NCI-H1694 treated with DMSO at 0.1 percent for 48 hours (cell line): ENCODE measurements at places on chromosomes 1 and 21.

DNA sequence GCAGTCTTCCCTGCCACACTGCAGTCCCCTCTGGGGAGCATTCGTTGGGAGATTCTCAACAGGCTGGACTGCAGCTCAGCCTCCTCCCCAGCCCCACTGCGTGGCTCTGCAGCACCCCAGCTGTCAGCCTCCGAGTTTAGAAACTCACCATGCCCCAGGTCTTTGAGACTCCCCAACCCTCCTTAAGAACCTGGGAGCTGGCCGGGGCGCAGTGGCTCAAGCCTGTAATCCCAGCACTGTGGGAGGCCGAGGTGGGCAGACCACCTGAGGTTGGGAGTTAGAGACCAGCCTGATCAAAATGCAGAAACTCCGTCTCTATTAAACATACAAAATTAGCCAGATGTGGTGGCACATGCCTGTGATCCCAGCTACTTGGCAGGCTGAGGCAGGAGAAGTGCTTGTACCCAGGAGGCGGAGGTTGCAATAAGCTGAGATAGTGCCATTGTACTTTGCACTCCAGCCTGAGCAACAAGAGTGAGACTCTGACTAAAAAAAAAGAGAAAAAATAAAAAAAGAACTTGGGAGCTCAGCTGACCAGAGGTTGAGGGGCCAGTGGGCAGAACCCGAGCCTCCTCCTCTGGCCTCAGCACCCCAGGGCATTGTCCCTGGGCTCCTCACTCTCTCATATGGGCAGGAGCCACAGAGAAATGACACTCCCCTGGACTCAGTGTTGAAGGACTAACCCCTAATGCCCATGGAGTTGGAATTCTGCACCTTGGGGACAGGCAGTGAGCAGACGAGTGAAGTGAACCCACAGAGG, 5.6 kb downstream of the OLIG2 start:
- no peak for DNase-seq

- no peak for DNase-seq
Measured at GRCh38 chr1:17120962-17121837, 1.9 kb upstream of the PADI2 start.

DNA sequence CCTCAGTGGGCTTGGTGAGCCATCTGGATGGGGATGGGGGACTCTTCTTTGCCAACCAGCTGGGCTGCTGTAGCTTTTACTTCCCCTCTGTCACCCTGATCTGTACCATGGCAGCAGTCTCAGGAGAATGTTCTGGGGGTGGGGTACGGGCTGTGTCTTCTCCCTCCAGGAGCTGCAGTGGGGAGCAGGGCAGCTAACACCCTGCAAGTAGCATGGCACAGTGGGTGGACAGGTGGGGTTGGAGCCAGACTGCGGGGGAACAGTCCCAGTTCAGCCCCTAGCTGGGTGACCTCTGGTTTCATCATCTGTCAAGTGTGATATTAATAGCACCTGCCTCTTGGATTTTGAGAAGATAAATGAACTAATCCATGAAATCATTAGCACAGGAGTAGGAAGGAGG, 3.1 kb downstream of the NFASC start:
- DNase-seq: peak; percentile 31

DNA sequence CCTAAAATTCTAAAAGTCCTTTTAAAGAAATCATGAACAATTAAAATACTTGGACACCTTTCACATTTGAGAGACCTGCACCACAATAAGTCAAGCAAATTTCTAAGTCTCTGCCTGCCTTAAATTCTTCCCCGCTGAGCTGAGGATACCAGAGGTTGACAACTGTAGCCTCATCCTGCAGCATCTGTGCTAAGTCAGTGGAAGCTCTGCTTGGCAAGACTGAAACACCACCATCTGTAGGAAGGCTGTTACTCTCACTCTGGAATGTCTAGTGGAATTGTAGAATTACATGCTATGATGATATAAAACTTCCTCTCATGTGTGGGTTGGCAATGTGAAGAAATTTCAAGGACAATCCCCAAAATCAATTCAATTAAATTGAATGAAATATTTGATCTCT, 1756.5 kb downstream of the NCAM2 start:
- no peak for DNase-seq

GRCh38 chr1:27538793-27539192, 48.8 kb upstream of the WASF2 start:
- no peak for DNase-seq

- peak; percentile 74 for DNase-seq
Measured at GRCh38 chr1:61081686-61082310, 563 bp upstream of the NFIA start.

GRCh38 chr21:26425576-26425975, 147.5 kb downstream of the CYYR1 start:
- DNase-seq: no peak

DNA sequence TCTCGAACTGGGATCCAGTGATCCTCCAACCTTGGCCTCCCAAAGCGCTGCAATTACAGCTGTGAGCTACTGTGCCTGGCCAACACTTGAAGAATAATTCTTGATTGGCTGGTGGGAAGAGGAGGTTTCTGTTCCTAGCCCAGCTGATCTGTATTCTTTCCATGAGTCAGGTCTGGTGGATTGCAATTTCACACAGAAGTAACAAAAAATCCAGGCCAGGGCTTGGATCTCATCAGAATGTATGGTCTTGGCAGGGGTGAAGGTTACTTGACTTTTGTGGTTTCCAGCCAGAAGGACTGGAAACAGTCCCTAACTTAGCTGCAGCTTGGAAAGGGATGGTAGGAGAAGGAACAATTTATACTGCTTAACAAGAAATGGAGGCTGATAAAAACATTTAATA, 5.1 kb upstream of the HP1BP3 start:
- no peak for DNase-seq

DNA sequence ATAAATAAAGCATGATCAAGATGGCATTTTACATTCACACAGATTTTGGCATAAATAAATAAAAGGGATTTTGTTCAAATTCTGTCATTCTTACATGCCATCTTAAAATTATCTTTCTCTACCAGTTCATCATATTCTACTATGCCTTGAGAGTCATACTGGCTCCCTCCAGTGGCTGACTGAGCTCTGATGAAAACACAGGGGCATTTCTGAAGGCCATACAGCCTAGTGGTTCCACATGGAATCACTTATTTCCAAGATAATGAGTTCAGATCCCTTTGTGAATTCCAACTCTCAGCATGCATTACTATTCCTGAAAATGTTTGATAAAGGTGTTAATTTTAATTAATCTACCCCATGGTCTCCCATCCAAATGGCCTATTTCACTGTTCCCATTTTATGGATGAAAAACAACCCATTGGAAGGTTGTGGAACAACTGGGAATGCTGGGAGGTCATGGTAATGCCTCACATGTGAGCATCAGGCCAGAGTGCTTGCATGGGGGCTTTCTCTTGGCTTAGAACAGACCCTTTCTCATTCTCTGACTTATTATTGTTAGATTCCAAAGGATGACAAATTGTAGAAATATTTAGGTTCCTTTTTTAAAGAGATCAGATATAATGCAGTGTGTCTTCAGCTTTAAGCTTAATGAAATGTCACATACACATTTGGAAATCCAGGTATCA, 622.4 kb upstream of the PKN2 start:
- no peak for DNase-seq

DNA sequence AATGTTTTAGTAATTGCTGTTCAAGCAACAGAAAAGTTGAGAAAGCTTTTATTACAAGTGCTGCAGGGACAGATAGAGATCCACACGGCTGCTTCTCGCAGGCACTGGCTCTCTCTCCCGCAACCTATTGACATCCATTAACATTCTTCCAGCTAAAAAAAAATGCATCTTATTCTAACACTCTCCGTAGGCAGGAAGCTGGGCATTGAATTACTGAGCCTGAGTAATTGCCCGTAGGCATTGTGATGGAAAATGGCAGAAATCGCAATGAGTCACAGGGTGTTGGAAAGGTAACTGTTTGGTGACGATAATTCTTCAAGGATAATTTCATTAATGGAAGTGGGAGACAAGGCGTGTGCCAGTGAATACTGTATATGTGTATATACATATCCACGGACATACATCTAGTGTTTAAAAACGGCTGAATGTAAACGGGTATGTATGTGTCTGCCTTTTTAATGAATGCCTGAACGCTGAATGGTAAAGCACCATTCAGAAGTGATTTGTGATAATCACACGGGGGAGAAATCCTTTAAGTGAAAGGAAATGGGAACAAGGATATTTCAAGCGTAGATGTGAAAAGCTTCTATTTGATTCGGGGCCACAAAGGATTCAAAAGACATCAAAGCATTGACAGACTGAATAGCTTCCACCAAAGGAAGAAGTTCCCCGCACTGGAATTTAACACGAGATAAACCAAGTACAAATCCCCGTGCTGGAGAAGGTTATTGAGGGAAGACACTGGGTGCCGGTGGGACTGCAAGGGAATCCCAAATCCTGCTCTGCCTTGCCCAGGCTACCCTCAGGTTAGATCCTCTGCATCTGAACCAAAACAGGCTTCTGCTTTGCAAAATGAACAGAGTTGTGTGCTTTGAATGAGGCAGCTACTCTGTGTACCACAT, 567.2 kb downstream of the NPHP4 start:
- no peak for DNase-seq

DNA sequence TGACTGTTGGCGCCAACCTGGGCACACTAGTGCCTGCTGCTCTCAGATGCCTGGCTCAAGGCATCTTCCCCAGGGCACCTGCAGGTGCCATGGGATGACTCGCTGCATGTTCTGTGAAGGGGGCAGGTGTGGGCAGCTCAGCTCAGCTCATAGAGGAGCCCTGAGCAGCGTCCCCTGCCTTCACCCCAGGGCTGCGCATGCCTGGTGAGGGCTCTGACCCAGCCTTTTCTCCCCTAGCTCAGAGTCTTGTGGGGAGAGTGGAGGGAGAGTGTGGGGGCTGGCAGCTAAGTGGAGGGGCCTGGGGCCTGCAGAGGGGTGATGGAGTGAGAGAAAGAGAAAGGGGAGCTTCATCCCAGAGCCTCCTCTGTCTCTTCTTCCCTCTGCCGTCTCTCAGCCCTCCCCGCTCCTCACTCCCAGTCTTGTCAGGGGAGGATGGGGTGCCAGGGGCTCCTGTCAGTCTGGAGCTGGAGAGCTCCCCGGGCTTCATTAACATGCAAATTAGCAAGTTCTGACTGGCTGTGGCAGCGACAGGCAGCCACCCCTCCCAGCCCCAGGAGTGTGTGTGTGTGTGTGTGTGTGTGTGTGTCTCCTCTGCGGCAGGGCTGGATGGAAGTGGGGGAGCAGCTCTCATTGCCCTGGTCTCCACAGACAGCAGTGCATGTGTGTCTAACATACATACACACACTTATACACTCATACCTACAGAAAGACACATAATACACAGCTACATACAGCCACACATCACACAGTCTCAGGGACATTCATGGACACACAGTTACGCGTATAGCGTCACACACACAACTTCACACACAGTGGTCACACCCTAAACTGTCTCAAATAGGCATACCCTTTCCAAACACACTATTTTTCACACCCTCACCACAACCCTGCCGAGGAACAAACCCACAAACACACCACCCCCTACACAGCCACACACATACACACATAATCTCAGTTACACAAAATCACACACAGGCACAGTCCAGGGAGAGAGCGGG, 34.0 kb downstream of the FOXO6 start:
- DNase-seq: peak; percentile 22

DNA sequence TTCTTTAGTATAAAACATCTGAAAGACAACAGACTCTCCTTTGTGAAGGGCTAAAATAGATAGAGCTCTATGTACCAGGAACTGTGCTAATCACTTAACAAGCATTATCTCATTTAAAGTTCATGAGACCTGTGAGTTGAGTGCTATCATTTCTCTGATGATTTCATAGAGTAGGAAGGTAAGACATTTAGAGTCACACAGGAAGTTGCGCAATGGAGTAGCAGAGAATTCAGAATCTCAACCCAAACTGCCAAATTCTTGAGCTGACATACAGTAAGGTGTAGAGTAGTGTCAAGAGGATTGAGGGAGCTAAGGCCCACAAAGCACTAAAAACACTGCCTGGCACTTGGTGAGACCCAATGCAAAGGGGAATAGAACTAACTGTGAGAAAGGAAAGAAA, 384.3 kb downstream of the NTNG1 start:
- DNase-seq: no peak

DNA sequence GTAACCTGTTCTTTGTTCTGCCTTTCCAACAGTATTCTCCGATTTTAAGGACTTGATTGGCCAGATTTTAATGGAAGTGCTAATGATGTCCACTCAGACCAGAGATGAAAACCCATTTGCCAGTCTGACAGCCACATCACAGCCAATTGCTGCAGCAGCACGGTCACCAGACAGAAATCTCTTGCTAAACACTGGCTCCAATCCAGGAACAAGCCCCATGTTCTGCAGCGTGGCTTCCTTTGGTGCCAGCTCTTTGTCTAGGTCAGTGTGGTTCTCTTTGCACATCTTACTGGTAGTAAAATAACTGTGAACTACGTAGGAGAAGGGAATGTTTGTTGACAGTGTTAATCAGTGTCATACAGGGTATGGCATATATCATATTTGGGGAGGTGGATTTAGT, 72.7 kb downstream of the UBE4B start:
- DNase-seq: no peak

- DNase-seq: no peak
Measured at GRCh38 chr1:43557744-43558245, 27.1 kb downstream of the PTPRF start.

GRCh38 chr1:154117642-154118041, 37.2 kb downstream of the NUP210L start:
- no peak for DNase-seq

DNA sequence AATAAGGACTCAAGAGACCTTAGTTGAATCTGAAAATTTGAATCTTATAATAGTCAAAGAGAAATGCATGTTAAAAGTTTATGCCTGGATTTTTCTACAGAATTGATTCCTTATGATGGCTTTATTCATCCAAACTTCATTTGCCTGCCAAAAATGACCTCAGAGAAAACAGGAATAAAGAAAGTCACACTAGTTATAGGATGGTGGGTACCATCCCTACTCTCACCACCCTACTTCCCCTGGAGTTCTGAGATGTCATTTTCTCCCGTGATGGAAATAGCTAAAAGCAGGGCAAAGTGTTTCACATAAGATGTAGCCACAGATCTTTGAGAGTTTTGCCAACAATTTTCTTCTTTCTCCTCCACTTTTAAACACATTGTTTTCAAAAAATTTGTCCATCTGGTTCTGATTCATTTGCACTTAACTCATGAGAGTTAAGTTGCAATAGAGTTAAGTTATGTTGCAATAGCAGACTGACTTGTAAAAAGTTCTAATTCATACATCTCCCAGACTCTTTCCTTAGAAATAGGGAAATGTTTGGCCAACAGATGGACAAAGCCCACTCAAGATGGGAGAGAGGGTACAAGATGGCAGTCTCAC, 384.6 kb downstream of the PLPP3 start:
- no peak for DNase-seq

DNA sequence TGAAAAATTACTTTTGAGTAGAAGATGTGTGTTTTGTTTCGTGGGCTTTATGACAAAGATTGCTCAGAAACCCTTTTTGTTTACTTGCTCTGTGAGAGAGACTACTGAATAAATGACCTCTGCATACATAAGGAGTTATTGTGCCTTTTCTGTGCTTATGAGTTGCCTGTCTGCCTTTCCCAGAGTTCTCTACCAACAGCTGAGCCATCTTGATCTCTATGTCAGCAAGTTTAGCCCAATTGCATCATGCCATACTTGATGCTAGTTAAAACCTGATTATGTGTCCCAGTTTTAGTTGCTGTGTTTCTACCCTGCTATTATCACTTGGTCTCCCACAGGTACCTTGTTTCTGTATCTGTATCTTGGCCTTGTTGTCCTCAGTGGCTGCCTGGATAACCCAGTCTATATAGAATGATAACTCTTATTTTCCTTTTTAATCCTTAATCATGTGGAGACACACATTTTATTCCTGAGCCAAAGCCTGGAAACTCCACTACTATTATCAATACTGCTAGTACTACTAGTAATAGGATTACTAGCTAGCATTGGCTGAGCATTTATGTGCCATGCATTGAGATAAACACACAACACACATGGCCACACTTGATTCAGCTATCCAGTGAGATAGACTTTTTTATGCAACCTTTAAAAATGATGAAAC, 28.7 kb upstream of the GNG12 start:
- DNase-seq: no peak
